NB4 (cell line): ENCODE measurements at places on chromosomes 4 and X.

DNA sequence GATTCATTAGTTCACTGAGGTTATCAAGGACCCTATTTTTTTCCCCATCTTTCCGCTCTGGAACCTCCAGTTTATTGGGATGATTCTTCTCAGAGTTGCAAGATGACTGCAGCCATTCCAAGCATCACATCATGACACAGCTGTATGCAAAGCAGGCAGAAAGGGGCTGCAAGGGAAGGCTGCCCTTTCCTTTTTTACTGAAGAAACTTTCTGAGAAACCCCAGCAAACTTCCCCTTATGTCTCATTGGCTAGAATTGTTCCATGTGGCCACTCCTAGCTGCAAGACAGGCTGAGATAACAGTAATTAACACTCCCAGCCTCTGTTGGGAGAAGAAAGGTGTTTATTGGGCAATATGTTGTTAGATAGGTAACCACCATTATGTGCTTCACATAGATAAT, 102.6 kb downstream of the SATL1 start:
- DNase-seq = no peak

GRCh38 chrX:24396931-24397279, 36.5 kb downstream of the SUPT20HL1 start:
- DNase-seq = no peak

- DNase-seq = no peak
Observed at GRCh38 chr4:139916041-139916440, 237.9 kb downstream of the MAML3 start.

- DNase-seq = no peak
Observed at GRCh38 chr4:110629214-110629754, 6.4 kb upstream of the PITX2 start.

DNA sequence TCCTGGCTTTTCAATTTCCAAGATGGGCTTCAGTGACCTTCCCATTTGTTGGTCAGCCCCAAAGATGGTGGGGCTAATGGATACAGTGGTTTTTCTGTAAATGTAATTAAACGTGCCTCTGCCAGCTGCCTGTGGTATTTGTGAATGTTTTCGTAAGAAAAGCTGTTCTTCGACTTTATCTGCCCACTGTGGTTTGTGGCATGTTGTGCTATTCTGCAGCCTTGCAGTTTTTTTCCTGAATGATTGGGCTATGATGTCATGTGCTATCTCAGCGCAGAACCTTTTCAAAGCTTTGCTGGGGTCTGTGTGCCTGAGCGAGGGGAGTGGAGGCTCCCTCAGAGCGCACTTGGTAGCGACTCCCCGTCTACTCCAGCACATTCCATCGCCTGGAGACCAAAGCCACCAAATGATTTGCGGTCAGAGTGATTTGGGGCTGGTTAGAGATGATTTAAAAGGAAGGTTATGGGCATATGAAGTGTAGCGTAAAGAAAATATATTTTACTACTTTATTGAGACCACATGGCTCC, 137.5 kb downstream of the PALLD start:
- DNase-seq = peak; percentile 46

GRCh38 chr4:5798462-5798861, 87.5 kb downstream of the EVC start:
- no peak for DNase-seq

- no peak for DNase-seq
Observed at GRCh38 chr4:148238086-148238485, 204.1 kb downstream of the NR3C2 start.

DNA sequence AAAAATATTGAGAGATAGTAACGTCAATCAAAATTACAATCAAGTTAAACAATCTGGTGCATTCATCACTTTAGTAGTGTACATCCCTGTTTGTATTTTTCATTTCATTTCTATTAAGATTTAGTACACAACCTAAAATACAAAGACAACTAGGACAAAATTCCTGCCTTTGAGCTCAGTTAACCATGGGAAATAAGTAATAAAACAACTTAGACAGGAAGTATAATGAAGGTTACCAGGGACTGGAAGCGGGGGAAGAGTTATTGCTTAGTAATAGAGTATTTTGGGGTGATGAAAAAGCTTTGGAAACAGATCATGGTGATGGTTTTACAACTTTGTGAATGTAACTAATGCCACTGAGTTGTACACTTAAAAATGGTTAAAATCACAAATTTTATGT, 25.6 kb upstream of the ATXN3L start:
- DNase-seq = no peak

GRCh38 chr4:40194602-40195161, 2.1 kb upstream of the RHOH start:
- DNase-seq = peak; percentile 43

GRCh38 chrX:44447214-44447613, 95.4 kb downstream of the FUNDC1 start:
- no peak for DNase-seq

GRCh38 chrX:49237060-49237459, 1.8 kb downstream of the CCDC22 start:
- peak; percentile 88 for DNase-seq
